ENCODE measurements at places on chromosomes 6 and 20. TPM values are rescaled to one million over a fixed set of nuclear protein-coding genes. Genes with fewer than 3 reads are reported as not detected.

The CST3 gene
- total RNA-seq, result 0.76 TPM

The LY6G6C gene
- not detected for total RNA-seq

The SLC13A3 gene
- total RNA-seq, result not detected

The DSP gene
- total RNA-seq, result 0.33 TPM

The MACROD2 gene
- total RNA-seq, result not detected

The KCNQ2 gene
- total RNA-seq, result not detected

The THEMIS gene
- total RNA-seq, result 68.2 TPM

The FAM162B gene
- not detected for total RNA-seq

The SLC24A3 gene
- not detected for total RNA-seq

The C6orf58 gene
- not detected for total RNA-seq

The RPS10 gene
- 1,320 TPM for total RNA-seq

The SLC39A7 gene
- 53.8 TPM for total RNA-seq

The MRS2 gene
- 16.6 TPM for total RNA-seq

The ANGPT4 gene
- total RNA-seq, result not detected

The GOPC gene
- 23.9 TPM for total RNA-seq

All from activated CD4-positive, alpha-beta memory T cell treated with anti-CD3 and anti-CD28 coated beads, Interleukin-2, amount 10 ng/mL, durations not matched to agents 7 days and 5 days (primary cell).